Motor neuron (in vitro differentiated cells): ENCODE measurements at places on chromosomes 1 and 21. TPM values are rescaled to one million over a fixed set of nuclear protein-coding genes. Genes with fewer than 3 reads are reported as not detected.

- no peak for ATAC-seq
Observed at GRCh38 chr1:156874572-156875340, 14.1 kb downstream of the NTRK1 start.

Gene SFPQ
- 186 and 202 TPM in 2 replicates for total RNA-seq

Gene PLPPR5
- total RNA-seq, result 4.7 and 5.3 TPM in 2 replicates

DNA sequence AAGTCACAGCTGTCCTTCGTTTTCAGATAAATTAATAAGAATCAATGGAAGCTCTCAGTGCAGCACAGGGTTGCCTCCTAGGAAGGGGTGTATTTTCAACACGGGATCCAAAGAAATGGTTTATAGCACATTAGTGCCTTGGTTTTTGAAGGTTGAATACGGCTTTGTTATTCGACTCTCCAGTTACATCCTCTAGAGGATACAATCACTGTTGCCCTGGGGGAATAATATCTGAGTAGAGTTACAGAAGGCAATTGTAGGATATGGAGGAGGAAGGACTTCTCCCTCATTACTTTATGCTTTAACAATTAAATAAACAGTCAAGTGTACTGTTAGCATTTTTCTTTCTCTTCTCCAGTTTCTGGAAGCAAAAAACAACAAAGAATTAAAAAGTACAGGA is 14.3 kb upstream of the ZNF326 start:
- no peak for ATAC-seq

Gene MYOG
- total RNA-seq, result 0.14 and 0.31 TPM in 2 replicates

GRCh38 chr1:5802606-5803005 is 189.6 kb downstream of the NPHP4 start:
- ATAC-seq, result no peak

GRCh38 chr1:145961109-145961424 is 3.2 kb upstream of the LIX1L start:
- no peak for ATAC-seq
